ENCODE measurements at places on chromosomes 11 and 22.
A peak's percentile ranks its signal among the peaks of the same experiment; 100 is the strongest.

DNA sequence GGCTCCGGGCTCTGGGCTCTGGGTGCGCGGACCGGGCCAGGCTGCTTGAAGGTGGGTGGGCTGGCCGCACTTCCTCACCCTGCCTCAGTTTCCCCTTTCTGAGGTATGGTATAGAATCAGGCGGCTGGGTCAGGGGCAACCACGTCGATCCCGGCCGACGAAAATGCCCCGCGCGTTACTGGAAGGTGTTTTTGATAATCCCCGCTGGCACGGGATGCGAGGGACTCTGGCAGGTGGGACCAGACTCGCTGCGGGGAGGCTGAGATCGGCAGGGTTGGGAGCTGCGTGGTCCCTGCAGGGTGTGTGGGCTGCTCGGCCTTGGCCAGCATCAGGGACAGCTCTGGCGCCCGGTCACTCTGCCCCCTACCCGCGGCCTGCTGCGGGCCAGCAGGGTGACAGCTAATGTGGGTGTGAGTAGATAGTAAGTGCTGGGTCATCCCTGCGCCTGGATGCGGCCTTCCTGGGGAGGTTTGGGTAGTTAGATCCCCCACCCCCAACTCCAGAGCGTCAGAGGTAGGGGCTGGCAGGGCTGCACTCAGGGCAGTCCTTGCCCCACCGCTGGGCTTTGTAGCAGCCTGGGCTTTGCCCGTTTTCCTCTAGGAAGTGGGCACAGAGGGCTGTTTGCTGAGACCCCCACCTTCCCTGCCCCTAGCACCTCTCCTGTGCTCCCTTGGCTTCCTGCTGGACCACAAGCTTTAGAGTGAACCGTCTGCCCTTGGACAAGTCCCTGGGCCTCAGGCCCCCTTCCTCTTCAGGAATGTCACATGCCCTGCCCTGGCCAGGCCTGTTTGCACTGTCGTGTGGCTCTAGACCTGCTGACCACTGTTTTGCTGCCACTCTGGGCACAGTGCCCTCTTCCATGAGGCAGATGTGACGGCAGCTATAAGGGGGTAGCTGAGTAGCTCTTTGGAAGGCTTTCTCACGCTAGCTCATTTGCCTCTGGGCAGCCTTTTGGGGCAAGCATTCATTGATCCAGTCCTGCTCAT, 579 bp downstream of the TANGO2 start:
- DNase-seq, result no peak

DNA sequence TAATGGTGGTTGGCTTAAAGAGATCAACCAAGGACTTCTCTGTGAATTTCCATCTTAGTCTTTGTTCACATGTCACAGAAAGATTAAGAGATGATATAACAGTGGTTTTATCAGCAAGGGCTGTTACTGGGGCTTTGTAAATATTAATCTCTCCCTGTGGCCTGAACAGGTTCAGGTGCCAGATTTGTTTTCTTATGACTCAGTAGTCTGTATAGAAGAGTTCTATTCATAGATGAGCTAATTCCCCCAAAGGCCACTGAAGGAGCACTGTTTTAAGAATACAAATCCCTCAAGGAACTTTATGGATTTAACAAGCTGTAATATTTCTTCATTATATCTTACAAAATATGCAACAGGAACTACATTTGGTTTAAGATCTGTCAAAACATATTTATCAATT, 50.4 kb downstream of the TCP11L1 start:
- DNase-seq, result no peak

DNA sequence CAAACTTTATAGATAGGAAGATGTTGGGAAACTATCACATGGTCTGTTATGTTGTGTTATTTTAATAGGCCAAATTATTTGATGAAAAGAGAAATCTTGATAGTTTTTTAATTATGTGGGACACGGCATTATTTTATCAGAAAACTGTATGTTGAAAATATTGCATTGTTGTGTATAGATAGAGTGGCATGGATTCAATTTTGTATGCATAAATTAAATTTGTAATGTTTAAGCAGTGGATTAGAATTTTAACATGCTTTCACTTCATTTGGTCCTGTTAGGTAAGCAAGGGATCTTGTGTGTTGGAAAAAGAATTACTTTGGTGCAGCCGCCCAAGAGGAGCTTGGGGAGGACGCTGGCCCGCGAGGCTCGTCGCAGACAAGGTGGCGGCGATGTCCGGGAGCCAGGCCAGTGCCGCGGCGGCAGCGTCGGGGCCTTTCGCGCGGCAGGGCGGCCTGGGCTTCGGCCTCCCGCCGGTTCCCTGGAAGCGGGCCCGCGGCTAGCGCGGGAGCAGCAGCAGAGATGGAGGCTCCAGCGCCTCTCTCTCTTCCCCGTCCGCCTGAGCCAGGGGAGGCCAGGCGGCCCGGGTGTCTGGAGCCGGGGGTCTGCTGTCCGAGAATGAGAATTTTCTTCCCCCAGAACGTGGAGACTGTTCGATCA, 82.7 kb downstream of the GGT1 start:
- DNase-seq, result no peak

GRCh38 chr22:47190957-47191670, 428.7 kb downstream of the TBC1D22A start:
- no peak for DNase-seq

DNA sequence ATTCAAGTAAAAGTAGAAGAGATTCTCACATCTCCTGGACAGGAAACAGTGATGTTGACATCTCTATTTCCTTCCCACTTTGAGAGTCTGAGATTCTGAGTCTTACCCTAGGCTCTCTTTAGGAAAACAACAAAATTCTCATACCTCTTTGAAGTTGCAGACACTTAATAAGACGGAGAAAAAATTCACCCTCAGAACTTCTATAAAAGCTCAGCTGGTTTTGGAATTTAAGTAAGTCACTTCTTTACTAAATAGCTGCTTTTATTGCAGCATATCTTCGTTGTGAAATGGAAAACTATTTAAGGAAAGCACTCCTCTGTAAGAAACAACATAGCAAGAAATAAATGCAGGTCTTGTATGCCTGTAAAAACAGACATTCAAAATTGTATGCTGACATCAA, 79.1 kb downstream of the MSANTD4 start:
- DNase-seq, result no peak

DNA sequence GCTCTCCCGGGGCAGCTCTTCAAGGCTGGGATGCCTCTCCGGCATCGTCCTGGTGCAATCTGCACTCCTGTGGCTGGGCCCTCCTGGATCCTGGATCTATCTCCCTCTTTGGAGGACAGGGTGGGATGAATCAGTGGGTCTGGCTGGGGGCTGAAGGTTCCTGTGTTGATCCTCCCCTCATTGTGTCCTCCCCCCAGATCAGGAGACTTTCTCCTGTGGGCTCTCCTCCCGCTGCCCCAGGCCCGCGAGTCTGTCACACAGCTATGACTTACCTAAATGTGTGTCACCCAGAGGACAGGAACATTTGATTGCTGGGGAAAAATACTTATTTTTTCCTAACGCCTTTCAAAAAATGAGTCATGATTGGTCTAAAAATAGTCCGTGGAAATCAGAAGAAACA, 106.8 kb upstream of the NECTIN1 start:
- DNase-seq, result no peak

GRCh38 chr11:36702330-36703054, 104.5 kb upstream of the RAG2 start:
- peak; percentile 38 for DNase-seq

- no peak for DNase-seq
These were observed 73.4 kb downstream of the UVRAG start for GRCh38 chr11:75888416-75888815.

GRCh38 chr22:42270176-42270509, 310 bp downstream of the TCF20 start:
- no peak for DNase-seq

GRCh38 chr11:111945198-111945597, 8.1 kb downstream of the DIXDC1 start:
- DNase-seq, result no peak

DNA sequence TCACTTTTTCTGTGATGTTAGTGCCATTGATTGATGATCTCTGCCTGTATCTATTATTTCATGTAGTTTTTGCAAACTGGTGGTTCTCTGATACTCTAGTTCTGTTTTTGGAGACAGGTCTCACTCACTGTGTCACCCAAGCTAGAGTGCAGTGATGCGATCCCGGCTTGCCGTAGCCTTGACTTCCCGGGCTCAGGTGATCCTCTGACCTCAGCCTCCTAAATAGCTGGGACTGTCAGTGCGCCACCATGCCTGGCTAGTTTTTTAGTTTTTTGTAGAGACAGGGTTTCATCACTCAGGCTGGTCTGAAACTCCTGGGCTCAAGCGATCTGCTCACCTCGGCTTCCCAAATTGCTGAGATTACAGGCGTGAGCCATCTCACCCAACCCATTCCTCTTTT, 16.4 kb downstream of the TEAD1 start:
- DNase-seq, result no peak

DNA sequence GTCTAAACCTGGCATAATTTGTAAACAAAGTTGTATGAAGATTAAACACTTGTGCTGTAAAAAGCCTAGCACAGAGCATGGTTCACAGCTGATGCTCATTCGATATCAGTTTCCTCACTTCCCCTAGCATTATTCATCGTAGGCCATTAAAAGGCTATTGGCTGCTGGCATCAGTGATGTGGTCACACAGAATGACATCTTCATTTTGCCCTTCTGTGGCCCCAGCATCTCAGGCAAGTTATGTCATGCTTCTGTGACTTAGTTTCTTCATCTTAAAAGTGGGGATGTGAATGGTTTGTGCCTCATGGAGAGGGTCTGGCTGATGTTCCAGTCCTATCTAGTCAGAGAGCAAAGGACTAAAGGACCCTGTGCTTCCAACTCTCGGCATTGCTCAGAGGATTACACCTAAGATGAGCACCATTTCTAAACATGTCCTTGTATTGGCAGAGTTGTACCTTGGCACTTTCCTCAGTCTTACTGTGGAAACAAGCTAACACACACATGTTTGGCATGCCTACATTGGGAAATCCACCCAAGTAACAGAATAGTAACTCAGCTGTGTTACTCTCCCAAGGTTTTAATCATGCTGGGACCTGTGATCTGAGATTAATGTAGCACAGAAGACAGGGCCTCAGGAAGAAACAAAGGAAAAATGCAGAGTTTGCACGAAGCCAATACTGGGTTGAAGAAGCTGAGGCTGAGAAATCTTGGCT, 83.5 kb upstream of the OR9Q1 start:
- DNase-seq, result no peak

DNA sequence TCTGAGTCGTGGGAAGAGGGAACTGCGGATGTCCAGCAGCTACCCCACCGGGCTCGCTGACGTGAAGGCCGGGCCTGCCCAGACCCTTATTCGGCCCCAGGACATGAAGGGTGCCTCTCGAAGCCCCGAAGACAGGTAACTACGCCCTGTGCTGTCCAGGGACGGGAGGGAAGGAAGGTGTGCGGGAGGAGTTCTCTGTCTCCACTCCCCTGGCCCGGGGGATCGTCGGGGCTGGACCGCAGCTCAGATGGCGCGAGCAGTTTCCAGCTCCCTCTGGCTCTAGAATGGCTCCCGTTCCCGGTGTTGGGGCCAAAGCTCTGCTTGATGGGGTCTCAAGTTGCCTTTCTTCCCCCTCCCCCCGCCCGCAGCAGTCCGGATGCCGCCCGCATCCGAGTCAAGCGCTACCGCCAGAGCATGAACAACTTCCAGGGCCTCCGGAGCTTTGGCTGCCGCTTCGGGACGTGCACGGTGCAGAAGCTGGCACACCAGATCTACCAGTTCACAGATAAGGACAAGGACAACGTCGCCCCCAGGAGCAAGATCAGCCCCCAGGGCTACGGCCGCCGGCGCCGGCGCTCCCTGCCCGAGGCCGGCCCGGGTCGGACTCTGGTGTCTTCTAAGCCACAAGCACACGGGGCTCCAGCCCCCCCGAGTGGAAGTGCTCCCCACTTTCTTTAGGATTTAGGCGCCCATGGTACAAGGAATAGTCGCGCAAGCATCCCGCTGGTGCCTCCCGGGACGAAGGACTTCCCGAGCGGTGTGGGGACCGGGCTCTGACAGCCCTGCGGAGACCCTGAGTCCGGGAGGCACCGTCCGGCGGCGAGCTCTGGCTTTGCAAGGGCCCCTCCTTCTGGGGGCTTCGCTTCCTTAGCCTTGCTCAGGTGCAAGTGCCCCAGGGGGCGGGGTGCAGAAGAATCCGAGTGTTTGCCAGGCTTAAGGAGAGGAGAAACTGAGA, 1.4 kb downstream of the ADM start:
- no peak for DNase-seq

- DNase-seq, result no peak
These were observed 7.1 kb downstream of the EWSR1 start for GRCh38 chr22:29275167-29275566.

DNA sequence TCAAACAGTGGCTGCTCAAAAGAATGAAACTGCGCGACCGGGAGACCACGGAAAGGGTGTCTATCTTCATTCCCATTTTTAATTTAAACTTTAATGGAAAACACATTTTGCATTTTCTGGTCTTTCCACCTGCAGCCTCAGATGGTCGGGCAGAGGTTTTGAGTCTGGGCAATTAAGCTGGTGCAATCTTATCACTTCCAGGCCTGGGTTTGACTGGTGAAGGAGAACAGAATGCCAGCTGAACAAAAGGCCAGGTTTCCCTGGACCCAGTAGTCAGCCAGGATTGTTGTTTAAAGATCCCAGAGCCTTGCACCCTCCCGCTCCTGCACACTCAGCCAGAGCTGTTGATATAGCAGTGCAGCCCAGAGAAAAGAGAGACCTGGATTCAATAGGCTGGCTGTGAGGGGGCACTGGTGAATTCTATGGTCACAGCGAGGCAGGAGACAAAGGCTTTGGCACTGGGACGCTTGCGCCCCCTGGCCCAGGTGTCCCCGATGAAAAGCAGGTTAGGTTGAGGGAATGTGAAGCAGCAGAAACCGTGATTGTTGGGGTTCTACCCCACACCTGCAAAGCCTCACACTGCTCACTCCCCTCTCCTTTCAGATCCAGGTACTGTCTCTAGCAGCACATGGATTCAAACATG, 83.6 kb downstream of the FLI1 start:
- no peak for DNase-seq

DNA sequence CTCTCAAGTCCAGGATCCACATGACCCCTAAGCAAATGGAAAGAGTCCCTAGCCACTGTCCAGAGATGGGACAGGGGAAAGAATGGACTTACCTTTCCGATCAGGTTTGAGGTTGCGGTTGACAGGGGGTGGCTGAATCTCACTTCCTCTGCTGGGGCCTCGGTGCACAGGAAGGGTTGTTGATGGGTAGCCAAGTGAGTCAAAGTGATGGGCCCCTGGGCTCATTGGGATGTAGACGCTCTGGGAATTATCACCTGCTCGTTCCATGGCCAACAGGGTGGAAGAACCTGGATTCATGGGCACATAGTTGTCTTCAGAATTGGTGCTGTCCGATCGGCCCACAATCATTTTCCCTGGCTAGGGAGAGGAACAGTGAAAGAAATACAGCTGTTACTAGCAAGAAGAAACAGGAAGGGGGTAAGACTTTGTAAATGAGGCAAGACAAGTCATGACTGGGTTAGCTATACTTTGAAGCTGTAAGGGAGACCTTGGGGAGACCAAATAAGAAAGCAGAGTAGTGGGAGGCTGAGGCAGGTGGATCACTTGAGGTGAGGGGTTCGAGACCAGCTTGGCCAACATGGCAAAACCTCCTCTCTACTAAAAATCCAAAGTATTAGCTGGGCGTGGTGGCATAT, 34.7 kb downstream of the USP35 start:
- DNase-seq, result no peak

- no peak for DNase-seq
These were observed 101.4 kb downstream of the FDX1 start for GRCh38 chr11:110530900-110531741.
